ENCODE measurements at places on chromosomes 1 and 21.

DNA sequence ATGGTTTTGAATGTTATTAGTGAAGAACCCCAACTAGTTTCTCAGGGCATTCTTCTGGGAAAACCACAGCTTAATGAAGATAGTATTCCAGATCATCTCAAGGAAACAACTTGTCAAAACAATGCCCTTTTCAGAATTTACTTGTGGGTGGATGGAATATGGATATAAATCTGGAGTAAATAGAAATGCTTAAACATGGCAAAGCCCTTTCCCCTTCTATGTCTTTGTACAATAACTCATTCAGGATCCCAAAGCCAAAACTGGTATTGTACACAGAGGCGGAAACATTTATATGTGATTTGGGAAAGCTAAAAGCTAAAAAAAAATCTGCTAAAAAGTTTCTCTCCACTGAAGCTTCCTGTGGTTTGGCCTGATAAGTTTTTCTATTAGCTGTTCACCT lies 55.5 kb upstream of the RGS5 start:
- DNase-seq, result no peak
- H3K27me3 ChIP-seq, result no peaks in the 10 kb centered on the region
- no peaks in the 10 kb centered on the region for H3K4me1 ChIP-seq
- H3K27ac ChIP-seq, result no peak overlapping the region
- no peaks in the 10 kb centered on the region for H3K36me3 ChIP-seq

- H3K4me1 ChIP-seq, result no peaks in the 10 kb centered on the region
- no peak overlapping the region for H3K4me3 ChIP-seq
- H3K36me3 ChIP-seq, result no peaks in the 10 kb centered on the region
- no peak for DNase-seq
- H3K27me3 ChIP-seq, result no peaks in the 10 kb centered on the region
Measured at GRCh38 chr1:63669151-63669961, 76.1 kb downstream of the PGM1 start.

GRCh38 chr1:185987611-185988321 lies 253.6 kb downstream of the HMCN1 start:
- H3K27ac ChIP-seq, result no peak overlapping the region
- H3K36me3 ChIP-seq, result no peaks in the 10 kb centered on the region
- no peak overlapping the region for H3K4me3 ChIP-seq
- H3K4me1 ChIP-seq, result no peaks in the 10 kb centered on the region

DNA sequence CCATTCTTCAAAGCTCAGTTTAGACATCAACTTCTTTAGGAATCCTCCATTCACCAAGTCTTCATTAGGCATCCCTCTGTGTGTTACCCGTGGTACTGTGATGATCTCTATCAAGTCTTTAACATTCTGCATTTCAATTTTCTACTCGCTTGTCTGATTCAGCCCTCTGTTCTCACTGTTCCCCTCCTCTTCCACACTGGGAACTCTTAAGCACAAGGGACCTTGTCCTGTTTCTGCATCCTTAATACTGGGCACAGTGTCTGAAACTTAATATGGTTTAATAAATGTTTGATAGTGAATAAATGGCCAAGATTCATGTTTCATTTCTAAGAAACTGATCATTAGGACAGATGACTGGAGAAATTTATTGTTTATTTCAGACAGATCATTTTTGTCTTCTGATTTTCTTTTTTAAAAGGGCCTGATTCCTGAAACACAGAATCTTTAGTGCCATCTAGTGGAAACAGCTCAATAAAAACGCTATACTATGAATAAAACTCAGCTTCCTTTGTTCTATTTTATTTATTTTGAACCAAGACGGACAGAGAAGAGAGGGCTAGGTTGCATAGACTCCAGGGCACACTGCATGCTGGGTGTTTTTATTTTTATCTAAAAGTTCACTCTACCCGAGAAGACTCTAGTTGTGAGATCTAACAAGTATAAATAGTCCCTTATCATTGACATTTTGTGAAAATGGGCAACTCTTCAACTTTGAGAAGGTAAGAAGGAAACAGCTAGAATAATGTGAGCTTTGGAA lies 7.0 kb upstream of the TRIM45 start:
- no peak overlapping the region for H3K27ac ChIP-seq
- H3K4me3 ChIP-seq, result no peak overlapping the region
- no peaks in the 10 kb centered on the region for H3K4me1 ChIP-seq
- no peaks in the 10 kb centered on the region for H3K36me3 ChIP-seq

DNA sequence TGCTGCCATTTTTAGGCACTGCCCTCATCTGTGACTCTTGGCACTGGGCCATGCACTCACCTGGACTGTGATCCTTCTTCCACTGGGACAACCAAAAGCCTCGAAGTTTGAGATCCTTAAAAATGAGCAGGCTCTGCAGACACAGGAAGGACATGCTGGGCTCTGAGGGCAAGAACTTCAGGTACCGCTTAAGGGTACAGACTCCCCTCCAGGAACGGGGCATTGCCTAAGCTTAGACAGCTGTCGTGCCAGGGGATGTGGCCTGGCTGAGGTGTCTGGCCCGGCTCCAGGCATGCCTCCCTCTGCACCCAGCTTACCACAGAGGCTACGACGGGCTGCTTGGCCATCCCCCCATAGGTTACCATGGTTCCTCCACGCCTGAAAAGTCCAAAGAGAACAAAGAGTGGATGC lies 14.2 kb upstream of the SRSF4 start:
- H3K4me1 ChIP-seq, result no peaks in the 10 kb centered on the region
- H3K36me3 ChIP-seq, result peaks cover 22% of the 10 kb centered on the region
- H3K27me3 ChIP-seq, result no peaks in the 10 kb centered on the region
- no peak overlapping the region for H3K4me3 ChIP-seq

DNA sequence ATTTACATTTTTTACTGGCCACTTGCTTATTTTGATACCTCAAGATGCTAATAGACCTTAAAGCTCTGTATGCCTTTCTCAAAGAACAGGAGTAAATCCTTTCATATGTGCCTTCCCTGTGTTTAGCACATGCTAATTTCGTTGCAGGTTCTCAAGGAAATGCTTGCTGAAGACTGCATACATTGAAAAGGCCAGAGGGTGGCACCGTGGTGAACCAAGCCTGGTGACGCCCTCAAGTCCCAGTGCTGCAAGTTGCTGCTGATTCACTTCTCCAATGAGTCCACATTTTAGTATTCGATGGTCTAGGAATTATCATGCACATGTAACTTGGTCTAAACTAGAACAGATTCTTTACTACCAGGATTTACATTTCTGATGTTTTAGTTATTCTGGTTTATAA lies 94.1 kb downstream of the CLDN17 start:
- no peak overlapping the region for H3K4me3 ChIP-seq
- no peaks in the 10 kb centered on the region for H3K27me3 ChIP-seq
- no peaks in the 10 kb centered on the region for H3K36me3 ChIP-seq
- no peak for DNase-seq
- H3K27ac ChIP-seq, result no peak overlapping the region

GRCh38 chr1:37244083-37244480 lies 209.8 kb upstream of the GRIK3 start:
- H3K27me3 ChIP-seq, result peaks cover 4% of the 10 kb centered on the region
- DNase-seq, result no peak
- no peak overlapping the region for H3K27ac ChIP-seq
- H3K36me3 ChIP-seq, result no peaks in the 10 kb centered on the region

DNA sequence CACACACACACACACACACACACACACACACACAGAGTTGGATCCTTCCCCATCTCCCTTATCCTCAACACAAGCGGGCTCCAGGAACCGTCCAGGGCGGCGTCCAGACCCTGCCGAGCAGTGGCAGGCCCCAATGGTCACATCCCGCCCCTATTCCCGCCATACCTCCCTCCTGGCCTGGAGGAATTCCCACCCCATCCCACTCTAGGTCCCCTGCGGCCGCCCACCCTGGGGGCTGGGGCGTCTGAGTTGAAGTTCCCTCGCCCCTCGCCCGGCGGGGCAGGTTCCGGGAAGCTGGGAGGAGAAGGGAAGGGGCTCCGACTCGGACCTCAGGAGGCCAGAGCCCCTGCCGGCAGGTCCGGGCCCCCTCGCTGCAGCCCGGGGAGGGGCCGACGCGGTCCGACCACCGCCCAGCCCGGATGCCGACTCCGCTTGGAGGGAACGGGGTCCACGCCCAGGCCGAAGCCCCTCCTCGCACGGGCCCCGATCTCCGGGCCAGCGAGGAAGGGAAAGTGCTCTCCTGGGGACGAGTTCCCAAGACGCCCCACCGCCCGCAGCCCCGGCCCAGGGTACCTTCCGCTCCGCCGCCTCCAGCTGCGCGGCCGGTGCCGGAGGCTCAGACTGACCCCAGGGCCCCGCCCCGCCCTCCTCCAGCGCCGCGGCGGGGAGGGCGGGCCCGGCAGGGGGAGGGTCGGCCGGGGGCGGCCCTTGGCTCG lies at the start of gene RHOC:
RHOC (minus strand) TSS at position 623 of the 716 bp plus-strand sequence. CDS start 3,328 bp downstream, outside the sequence.
- H3K4me1 ChIP-seq, result peaks cover 38% of the 10 kb centered on the region
- no peaks in the 10 kb centered on the region for H3K27me3 ChIP-seq
- DNase-seq, result no peak
- peak within 1 kb of the TSS; percentile 60 for H3K4me3 ChIP-seq

- H3K4me3 ChIP-seq, result no peak overlapping the region
- no peaks in the 10 kb centered on the region for H3K27me3 ChIP-seq
- H3K36me3 ChIP-seq, result no peaks in the 10 kb centered on the region
- DNase-seq, result no peak
- no peaks in the 10 kb centered on the region for H3K4me1 ChIP-seq
Measured at GRCh38 chr1:221105578-221105977, 226.3 kb downstream of the HLX start.

- no peak overlapping the region for H3K27ac ChIP-seq
- no peaks in the 10 kb centered on the region for H3K36me3 ChIP-seq
- H3K4me3 ChIP-seq, result no peak overlapping the region
- peaks cover 22% of the 10 kb centered on the region for H3K4me1 ChIP-seq
- no peak for DNase-seq
- no peaks in the 10 kb centered on the region for H3K27me3 ChIP-seq
Measured at GRCh38 chr1:58779059-58779754, 4.6 kb downstream of the JUN start.

GRCh38 chr1:89949991-89950624 lies 44.8 kb upstream of the ZNF326 start:
- no peak overlapping the region for H3K4me3 ChIP-seq
- no peaks in the 10 kb centered on the region for H3K27me3 ChIP-seq
- no peak overlapping the region for H3K27ac ChIP-seq
- no peak for DNase-seq
- H3K36me3 ChIP-seq, result no peaks in the 10 kb centered on the region

GRCh38 chr1:36824390-36824861 lies 209.9 kb downstream of the GRIK3 start:
- H3K36me3 ChIP-seq, result no peaks in the 10 kb centered on the region
- no peaks in the 10 kb centered on the region for H3K27me3 ChIP-seq
- H3K4me1 ChIP-seq, result no peaks in the 10 kb centered on the region
- no peak for DNase-seq
- H3K27ac ChIP-seq, result no peak overlapping the region

DNA sequence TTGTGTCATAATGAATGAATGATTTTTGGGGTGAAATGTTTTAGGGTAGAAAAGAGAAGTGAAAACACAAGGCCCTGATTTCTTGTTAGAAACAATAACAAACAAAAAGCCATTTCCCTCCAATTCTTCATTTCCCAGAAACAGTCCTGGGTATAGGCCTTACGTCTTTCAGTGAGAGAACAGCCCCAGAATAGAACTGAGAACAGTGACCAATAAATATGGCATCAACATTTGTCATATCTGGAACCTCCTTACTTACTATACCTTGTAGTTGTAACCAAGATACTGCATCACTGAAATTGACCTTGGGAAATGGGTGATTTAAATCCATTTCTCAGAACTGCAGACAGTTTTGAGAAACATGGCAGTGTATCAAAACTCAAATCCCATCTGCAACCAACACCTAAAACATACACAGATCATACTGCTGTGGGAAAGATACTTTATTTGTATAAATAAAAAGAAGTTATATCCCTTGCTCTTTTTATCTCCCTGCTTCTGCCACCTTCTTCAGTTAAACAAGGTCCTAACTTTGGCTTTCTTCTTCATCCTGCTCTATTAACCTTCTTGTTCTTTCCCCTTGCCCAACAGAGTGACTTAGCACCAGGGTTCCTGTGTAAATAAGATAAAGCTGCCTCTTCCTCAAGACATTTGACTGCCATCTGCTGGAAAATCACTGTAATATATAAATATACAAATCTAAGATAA lies 19.5 kb downstream of the XKR8 start:
- H3K27me3 ChIP-seq, result no peaks in the 10 kb centered on the region
- DNase-seq, result no peak
- no peak overlapping the region for H3K27ac ChIP-seq
- H3K4me3 ChIP-seq, result no peak overlapping the region
- H3K4me1 ChIP-seq, result no peaks in the 10 kb centered on the region

GRCh38 chr1:208115924-208116640 lies 128.1 kb downstream of the PLXNA2 start:
- no peak overlapping the region for H3K4me3 ChIP-seq
- no peak for DNase-seq
- H3K27me3 ChIP-seq, result peaks cover 3% of the 10 kb centered on the region
- H3K4me1 ChIP-seq, result no peaks in the 10 kb centered on the region
